Right renal pelvis (tissue), 4 donors: ENCODE measurements at places on chromosomes 1 and 21. TPM values are rescaled to one million over a fixed set of nuclear protein-coding genes. Genes with fewer than 3 reads are reported as not detected.

The RIPPLY3 gene
- 1.8 TPM for polyA plus RNA-seq

The KRTAP25-1 gene
- polyA plus RNA-seq: not detected

- DNase-seq: no peak
Measured at GRCh38 chr1:94884507-94884906, 42.4 kb downstream of the CNN3 start.

- DNase-seq: no peak
Measured at GRCh38 chr21:44021064-44021463, 9.0 kb downstream of the TRAPPC10 start.

GRCh38 chr1:204240233-204240632, 26.4 kb upstream of the GOLT1A start:
- no peak for DNase-seq

- DNase-seq: no peak
Measured at GRCh38 chr1:54047384-54048305, 5.4 kb downstream of the TMEM59 start.
